ENCODE measurements at places on chromosomes 3 and 15. TPM values are rescaled to one million over a fixed set of nuclear protein-coding genes. Genes with fewer than 3 reads are reported as not detected.

DNA sequence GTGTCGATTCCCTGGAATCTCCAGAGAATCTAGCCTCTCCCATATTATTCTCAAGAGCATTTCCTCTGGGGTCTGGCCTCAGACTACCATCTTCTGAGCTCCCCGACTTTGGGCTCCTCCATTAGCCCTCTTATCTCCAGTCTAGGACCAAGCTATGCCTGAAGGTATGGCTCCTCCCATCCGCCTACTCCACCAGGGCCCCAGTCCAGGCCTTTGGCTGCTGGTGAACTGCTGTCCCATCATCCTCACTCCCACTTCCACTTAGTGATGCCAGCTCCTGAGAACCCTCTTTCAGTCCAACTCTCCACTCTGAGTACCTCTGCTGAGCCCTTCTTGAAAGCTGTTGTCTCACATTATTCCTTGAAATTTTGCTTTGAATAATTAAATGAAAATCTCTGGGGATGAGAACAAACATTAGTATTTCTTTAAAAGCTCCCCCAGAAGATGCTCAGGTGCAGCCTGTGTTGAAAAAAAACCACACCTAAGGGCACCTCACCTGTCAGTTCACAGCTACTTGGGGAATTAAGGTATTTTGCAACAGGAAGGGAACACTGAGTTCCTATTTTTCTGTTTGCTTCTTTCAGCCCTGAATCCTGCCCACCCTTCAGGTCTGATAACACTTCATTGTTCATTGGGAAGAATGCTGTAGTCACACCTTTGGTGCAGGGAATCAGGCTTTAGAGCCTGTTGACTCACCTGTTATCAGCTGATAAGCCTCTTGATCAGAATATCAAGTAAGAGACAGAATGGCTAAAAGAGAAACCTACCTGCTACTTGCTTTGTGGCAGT lies 9.5 kb downstream of the CLDN18 start:
- DNase-seq, result no peak

DNA sequence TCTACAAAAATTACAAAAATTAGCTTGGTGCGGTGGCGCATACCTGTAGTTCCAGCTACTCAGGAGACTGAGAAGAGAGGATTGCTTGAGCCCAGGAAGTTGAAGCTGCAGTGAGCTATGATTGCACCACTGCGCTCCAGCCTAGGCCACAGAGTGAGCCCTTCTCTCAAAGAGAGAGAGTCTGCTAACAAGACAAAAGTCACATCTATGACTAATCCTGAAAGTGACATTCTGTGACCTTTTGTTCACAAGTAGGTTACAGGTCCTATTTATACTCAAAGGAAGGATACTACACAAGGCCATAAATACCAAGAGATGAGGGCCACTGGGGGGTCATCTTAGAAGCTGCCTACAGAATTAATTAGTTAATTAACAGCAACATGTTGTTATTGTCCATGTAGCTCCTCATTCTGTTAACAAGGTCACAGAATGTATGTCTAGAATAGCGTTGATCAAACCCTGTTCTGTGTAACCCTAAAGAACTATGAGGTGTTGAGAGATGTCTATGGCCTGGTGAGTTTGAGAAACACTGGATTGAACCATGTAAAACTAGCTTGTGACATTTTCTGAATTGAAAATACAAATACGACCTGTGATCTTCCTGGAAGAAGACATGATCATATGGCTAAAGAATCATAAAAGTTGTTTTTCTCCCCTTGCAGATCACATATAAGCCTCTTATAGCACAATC lies 97.0 kb downstream of the SAMMSON start:
- DNase-seq, result no peak

GRCh38 chr3:55569033-55569599 lies 82.0 kb upstream of the WNT5A start:
- no peak for DNase-seq

GRCh38 chr15:64398575-64398974 lies 10.9 kb downstream of the TRIP4 start:
- no peak for DNase-seq

DNA sequence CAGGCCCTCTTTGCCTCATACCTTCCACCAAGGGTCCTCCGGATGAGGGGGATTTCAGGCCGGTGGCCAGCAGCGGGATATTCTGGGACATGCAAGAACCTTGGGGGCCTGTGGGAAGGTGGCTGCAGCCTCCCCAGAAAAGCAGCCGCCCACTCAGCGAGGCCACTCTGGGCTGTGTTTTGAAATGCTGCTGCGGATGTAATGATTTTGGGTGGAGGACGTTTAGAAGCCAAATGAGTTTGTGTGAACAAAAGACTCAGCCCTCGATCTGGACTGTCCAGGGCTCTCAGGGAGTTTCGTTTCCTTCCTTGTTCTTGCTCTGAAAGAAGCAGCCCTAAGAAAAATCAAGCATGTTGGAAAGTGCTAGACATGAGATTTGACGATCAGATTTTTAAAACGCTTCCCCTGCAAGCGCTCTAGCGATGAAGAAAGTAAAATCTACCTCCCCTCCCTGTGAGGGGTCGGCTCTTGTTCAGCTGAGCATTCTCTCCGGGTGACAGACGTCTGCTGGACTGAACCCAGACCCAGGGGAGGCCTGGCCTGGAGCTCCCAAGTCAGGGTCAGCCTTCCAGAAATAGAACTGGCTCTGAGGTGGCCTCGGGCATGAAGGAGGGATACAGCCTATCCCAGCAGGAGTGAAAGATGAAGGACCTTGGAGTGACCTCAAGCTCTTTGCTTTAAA lies 12.9 kb downstream of the HEG1 start:
- DNase-seq, result no peak

Gene GOLGA6D
- total RNA-seq, result 0.16 TPM

Gene GOLGA8J
- total RNA-seq, result not detected

Gene TCF12
- 164 TPM for total RNA-seq

DNA sequence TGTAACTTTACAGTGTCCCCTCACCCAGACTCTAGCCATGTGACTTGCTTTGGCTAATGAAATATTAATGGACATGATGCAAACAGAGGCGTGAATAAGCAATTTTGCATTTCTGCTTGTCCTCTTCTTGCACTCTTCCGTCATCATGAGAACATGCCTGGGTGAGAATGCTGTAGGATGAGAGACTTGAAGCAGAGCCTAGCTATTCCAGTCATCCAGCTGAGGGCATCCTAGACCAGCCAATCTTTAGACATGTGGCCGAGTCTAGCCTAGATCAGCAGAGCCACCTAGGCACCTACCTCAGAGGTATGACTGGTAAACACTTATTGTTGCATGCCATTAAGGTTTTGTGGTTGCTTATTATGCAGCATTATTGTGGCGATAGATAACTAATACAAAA lies 450.5 kb upstream of the AZI2 start:
- no peak for DNase-seq

Gene MEIS2
- total RNA-seq, result 18.2 TPM

Gene AGBL1
- not detected for total RNA-seq

Gene CHRNA7
- total RNA-seq, result 4.8 TPM

GRCh38 chr15:88835646-88836045 lies 32.4 kb downstream of the ACAN start:
- no peak for DNase-seq

GRCh38 chr3:15470261-15470660 lies 42.9 kb downstream of the EAF1 start:
- no peak for DNase-seq

DNA sequence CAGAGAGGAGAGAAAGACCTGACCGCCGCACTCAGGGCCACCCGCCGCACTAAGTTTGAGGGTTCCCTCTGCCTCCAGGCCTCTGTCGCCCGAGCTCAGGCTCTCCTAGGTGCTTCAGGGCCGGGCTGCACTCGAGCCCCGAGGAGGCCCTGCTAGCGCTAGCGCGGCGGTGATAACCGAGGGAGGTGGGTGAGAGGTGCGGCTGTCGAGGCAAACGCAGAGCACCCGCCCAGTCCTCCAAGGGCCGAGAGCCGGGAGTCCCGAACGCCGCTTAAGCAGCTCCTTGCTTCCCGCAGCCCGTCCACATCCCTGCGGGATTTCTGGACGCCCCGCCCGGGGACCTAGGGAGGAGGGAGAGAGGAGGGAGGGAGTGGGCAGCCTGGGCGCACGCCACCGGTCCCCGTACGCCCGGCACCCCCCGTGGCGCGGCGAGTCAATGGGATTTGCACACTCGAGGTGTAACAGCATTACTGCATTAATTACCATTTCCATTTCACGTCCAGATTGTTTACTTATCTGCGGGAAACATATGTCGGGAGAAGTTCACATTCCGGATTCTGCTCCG lies 6.8 kb downstream of the SOX14 start:
- DNase-seq, result no peak

Gene MESP1
- 12.8 TPM for total RNA-seq

Gene C3orf22
- total RNA-seq, result not detected

GRCh38 chr15:92655178-92655995 lies at the start of gene FAM174B:
FAM174B (minus strand) TSS chr15:92655775.
- no peak for DNase-seq

Gene QTRT2
- total RNA-seq, result 25.8 TPM

Gene RLBP1
- not detected for total RNA-seq

DNA sequence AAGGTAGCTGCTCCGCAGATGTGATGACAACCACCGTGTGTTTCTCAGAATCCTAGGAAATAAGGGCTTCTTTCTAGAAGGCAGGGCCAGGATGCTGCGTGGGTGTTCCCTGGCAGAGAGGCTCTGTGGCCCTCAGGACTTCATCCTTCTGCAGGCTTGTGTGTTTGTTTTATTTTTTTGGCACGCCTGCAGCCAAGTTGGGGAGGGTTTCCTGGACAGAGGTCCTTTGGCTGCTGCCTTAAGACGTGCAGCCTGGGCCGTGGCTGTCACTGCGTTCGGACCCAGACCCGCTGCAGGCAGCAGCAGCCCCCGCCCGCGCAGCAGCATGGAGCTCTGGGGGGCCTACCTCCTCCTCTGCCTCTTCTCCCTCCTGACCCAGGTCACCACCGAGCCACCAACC lies at the start of gene CLEC3B:
TSS of gene CLEC3B (plus strand) at position 266 of the 400 bp plus-strand sequence. CDS start at position 326, 60 bp downstream.
- DNase-seq, result no peak

Gene TRPM1
- not detected for total RNA-seq

- no peak for DNase-seq
Observed at GRCh38 chr3:155895379-155895900, 25.0 kb downstream of the GMPS start.

DNA sequence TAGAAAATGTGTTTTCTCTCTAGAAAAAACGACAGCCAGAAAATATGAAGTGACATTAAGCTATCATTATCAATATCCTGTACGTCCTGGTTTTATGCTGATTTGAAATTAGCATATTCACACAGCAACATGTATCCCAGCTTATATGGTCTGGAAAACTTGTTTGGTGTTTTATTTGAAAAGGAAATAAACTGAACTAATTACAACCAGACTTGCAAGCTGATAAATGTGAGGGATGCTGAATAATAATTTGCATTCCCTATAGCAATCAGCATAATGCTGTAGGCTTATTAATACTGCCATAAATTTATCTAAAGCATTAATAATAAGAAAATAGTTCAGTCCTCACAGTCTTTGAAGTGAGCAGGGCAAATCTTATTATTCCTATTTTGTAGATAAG lies 336.9 kb upstream of the UMPS start:
- DNase-seq, result no peak

Gene C3orf49
- not detected for total RNA-seq

Gene KLF15
- 36.3 TPM for total RNA-seq

Gene FANCD2OS
- not detected for total RNA-seq

DNA sequence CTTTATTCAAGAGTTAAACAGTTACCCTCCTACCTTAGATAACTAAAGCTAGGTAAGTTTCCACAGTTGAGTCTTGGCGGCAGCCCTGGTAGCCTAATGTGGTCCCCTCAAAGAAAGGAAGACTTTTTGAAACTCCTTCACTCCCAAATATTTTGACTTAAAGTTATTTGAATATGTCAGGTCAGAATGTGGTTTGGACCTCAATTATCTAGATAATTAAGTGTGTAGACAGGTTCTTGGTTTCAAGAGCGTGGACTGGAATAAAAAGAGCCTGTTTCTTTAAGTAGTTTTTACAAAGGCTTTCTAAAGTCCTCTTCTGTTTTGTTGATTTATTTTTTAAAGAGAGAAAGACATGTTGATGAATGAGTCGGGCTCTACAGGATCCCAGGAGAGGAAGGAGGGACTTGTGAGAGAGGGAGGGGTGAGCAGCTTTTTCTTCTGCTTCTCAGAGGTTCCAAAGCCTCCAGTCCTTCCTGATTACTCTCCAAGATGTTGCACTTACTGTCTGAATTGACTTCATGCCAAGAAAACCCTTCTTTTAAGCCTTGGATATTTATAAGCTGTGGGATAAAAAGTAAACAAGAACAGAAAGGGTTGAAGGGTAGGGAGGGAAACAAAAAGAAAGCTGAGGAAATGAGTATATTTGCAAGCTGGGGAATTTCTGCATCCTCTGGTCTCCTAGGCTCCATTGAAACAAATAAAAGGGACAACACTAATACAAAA lies 457.4 kb downstream of the IGSF11 start:
- no peak for DNase-seq

DNA sequence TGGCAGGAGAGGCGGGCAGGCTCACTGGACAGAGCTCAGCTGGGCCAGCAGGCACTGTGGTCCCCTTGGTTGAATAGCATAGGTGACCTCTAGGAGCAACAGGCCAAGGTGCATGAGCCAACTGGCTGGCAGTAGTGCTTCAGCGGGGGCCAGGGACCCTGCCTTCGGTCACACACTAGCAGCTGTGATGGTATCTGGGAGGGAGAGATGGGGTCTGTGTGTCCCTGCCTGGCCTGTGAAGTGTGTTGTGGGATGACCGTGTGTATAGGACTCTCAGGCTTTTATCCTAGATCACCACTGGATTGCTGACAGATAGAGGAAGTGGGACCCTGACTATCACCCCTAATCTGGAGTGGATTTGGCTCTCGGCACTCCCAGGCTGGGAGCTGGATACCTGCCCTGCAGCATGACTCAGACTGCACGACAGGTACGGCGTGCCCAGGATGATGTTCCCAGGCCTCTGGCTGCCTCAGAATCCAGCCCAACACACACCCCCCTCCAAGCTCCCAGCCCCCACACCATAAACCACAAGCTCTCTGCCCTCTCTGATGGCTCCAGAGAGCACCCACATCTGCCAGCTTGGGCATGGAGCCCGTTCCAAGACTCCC lies 7.8 kb downstream of the RPS17 start:
- DNase-seq, result no peak

- DNase-seq, result no peak
Observed at GRCh38 chr3:129010310-129010956, 9.3 kb downstream of the EFCC1 start.

Gene EOGT
- total RNA-seq, result 71.7 TPM

DNA sequence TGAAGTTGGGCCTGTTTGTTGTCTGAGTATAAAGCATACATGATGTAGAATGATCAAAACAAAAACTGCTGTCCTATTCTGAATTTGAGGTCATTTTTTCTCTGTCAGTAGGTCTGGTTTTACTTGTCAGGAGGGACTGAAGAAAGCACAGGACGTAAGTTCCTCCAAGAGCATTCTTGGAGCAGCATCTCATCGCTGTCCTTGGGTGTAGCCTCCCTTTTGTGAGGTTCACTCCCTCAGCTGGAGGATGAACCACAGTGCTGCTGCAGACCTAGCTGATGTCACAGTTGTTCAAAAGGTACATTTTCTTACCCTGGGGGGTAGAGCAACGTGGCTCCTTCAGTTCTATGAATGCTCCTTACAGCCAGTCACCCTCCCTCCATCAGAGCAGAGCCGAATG lies 490.0 kb upstream of the TBL1XR1 start:
- no peak for DNase-seq

- no peak for DNase-seq
Observed at GRCh38 chr15:55824857-55825613, 82.1 kb upstream of the PRTG start.
